Stimulated activated CD4-positive, alpha-beta T cell treated with anti-CD3 and anti-CD28 coated beads, Interleukin-2, amount 100 ng/mL, for 24 hours (primary cell): ENCODE measurements at places on chromosomes 2 and 18.
A peak's percentile ranks its signal among the peaks of the same experiment; 100 is the strongest.

- no peak for DNase-seq
These were observed 810.1 kb upstream of the POU3F3 start for GRCh38 chr2:104043864-104044263.

GRCh38 chr2:19746611-19747309, 155.0 kb downstream of the TTC32 start:
- peak; percentile 13 for DNase-seq

DNA sequence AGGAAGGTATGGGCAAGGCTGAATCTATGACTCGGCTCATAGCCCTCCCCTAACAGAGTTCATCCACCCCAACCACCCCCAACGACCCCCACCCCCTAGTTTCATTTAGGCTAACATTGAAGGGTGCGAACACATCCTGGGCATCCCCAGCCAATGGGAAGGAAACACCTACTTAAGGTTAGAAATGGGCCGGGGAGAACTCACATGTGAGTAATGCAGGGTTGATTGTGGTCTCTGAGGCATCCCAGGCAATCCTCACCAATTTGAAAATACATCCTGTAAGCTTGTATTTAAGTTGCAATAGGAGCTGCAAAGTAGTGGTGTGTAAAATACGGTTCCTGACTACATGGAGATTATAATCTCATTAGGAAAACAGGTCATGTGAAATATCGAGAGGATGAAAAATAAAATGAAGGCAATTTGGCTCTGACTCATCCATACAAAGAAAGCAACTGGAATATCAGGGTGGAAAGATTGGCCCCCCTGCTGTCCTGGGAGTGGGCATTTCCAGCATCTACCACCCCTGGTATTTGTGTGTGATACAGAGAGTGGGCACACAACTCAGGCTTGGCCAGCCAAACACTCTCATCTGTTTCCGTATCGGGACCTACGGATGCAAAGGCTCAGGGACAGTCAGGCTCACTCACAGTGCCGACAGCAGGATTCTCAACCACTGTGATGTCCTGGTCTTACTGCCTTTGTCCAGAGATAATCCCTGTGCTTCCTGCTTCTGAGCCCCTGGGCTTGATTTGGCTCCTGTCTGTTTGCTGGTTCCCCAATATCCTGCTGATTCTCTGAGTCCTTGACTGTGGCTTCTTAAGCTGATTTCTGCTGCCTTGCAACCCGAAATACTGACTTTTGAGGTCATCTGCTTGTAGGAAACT, 90.0 kb upstream of the NCKAP5 start:
- DNase-seq = no peak

GRCh38 chr2:182378759-182379158, 48.1 kb downstream of the PDE1A start:
- no peak for DNase-seq

DNA sequence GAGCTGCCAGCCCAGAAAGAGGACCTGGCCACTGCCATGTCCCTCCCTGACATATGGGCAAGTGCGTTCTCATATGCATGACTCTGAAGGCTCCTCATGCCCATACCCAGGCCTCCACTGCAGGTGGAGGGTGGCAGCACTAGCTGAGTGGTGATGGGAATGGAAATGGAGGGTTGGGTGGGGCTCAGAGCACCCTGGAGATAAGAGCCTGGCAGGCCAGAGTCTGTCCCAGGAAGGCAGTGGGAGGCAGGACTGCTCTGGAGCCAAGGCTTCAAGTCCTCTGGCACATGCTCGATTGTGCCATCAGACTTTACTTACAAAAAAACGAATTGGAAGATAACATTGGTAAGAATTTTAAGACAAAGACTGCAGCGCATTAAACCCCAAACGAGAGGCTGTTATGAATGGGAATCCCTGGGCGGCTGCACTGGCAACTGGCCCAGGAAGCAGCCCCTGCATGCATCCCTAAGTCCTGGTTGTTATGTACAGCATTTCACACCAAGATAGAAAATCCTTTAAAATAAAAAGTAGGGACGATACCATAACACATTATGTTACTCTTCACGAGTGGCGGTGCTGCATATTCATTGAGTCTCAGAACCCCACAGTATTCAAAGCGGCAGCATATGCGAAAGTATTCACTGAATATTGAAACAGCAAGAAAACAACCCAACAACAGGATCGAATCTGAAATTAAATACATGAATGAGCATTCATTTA, 81.7 kb upstream of the FAM98A start:
- DNase-seq = no peak

DNA sequence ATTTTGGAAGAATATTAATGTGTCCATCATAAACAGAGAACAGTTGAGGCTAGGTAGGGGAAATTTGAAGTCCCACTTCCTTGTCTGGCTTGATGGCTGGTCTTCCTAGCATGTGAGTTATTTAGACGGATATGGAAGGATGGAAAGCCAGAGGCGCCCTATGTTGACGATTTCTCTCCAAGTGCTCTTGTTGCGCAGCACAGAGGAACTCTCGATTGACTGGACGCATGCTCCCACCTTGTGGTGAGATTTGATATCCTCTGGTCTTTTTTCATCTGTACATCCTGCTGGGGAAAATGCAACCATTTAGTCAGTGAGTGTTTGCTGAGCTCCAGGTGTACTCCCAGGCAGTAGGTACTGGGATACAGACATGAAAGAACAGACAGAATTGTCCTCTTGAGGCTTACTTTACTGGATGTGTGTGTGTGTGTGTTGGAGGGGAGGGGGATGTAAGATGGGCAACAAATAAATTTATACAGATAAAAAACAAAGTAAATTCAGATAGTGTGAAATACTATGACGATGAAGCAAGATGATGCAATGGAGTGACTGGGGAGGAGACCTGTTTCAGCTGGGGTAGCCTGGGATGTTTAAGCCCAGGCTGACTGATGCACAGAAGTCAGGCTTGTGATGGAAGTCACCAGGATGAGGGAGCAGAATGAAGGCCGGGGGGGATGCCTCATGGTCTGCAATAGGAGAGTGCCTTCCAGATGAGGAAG, 137.2 kb downstream of the TRIM43 start:
- DNase-seq = peak; percentile 19

GRCh38 chr2:190415794-190416775, 7.9 kb downstream of the MFSD6 start:
- no peak for DNase-seq

- DNase-seq = no peak
These were observed 75.1 kb upstream of the PARD3B start for GRCh38 chr2:204470178-204470620.

GRCh38 chr2:23597687-23598086, 212.7 kb downstream of the KLHL29 start:
- no peak for DNase-seq

DNA sequence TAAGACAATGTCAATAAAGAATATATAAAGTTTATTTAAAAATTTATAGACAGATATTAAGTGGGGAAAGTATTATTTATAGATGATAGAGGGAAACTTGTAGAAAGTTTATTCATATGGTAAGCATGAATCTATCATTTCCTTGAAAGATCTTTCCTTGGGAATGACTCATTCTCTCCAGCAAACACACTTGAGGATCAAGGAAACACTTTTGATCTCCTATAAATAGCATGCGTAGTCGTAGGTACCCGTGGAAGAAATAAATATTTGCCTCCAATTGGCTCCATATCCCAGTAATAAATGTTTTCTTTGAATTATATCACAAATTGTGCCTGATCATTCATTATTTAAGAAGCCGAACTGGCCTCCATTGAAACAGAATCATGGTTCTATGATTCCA, 483.4 kb downstream of the RNF144A start:
- no peak for DNase-seq

GRCh38 chr2:20423359-20423758, 23.5 kb upstream of the RHOB start:
- DNase-seq = no peak

- DNase-seq = no peak
These were observed 92.7 kb upstream of the PARD3B start for GRCh38 chr2:204452464-204453023.

DNA sequence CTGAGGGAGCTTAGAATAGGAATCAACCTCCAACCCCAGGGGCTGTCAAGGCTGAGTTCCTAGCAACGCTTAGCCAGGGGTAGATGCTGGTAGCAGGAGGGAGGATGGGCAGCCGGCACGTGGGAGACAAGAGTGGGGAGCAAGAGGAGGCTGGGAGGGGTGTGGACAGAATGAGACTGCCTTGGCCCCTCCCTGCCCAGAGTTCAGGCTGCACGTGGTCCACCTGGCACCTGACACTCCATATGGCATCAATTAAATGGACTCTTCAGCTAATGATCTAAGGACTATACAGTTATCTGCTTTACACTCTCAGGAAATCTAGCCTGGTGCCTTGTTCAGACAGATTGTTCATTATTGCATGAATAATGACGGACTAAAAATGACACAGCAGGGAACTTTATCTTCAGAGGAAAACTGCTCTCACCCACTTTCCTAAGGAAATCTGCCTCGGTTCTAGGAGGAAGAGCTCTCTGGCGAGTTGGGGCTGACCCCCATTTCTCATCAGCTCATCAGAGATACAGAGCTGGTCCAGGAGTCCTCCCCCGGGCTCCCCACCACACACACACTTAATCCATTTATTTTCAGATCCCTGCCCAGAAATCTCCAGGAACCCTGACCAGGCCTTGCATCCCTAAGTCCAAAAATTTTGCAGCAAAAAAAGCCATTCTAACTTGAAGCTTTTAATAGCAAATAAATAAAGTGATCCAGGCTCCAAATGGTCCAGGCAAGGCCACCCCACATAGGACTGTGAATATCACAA, 102.1 kb upstream of the CDC42EP3 start:
- no peak for DNase-seq

DNA sequence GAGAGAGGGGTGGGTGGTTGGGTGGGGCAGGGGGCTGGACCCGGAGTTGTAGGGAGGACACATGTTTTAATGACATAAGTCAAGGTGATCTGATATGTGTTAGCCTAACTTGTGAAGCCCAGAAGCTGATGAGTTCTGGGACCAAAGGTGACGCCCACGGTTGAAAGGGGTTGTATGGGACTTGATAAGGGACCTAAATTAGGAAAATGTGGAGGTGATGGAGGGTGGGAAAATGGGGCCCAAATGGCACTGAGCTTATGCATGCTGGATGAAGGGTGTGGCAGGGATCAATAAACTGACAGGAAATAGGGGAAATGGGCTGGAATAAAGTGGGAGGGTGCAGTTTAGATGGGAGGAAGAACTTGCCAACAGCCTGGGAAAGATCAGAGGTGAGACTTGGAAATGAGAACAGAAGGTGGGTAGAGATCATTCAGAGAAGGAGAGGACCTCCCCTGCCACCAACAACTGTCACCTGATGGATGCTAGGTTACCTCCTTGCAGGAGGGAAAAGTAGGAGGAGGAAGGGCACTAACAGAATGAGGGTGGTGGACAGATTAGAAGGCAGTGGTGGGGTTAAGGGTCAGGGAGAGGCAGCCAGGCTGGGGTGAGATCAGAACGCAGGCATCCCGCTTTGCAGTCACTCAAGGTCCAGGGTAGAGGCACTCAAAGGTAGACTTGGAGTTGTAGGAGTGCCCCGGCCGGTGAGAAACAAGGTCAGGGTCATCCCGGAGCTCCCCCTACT, 15.3 kb downstream of the WNT10A start:
- DNase-seq = no peak

GRCh38 chr2:157124731-157125130, 132.8 kb upstream of the GALNT5 start:
- DNase-seq = no peak

DNA sequence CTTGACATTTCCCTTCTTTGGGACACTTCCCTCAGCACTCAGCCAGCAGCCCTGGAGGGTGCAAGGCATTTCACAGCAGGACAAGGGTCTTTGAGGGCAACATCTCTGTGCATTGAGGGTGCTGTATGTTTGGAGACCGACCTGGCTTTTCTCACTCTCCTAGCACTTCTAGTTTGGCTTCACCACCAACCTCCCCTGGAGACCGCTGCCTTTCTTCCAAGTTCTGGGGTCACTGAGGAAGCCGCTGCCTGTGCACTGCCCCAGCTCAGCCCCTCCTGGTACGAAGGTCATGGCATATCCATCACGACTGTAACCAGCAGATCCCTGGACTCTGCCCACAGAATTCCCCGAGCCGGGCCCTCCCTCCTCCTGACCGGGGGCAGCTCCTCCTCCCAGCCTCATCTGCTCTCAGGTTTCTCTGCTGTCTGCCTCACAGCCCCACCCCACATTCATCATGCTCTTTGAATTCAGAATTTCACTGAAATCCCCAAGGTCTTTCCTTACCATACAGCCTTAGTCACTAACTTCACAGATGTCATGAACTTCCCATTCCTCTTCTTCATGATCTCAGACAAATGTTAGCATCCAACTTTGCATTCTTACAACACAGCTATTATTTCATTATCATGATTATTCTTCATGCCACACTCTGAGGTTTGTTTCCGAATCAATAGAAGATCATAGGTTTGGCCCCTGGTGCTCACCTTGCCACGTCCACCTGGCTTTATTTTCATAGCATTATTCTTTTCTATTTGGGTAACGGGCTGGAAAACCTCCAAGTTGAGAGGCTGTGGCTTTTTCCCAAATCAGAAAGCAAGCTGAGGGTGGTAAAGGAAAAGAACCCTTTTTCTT, 113.0 kb upstream of the COPS8 start:
- no peak for DNase-seq

DNA sequence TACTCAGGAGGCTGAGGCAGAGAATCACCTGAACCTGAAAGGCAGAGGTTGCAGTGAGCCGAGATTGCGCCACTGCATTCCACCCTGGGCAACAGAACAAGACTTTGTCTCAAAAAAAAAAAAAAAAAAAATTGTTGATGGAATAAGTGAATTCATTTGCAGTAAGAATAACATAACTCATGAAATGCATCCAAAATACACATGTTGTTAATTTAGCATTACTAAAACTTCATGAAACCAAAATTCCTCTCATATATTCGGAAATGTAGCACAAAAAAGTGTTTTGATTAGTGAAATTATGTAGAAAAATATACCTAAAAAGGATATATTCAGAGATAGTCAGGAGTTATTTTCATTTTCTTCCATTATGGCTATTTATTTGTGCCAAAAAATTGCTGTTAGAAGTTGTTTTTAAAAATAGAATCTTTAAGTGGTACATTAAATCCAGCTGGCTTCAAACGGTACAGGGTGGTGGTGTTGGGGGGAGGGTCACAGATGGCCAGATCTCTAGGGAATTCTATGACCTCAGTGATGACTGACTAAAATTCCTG, 78.2 kb upstream of the UGP2 start:
- DNase-seq = no peak

DNA sequence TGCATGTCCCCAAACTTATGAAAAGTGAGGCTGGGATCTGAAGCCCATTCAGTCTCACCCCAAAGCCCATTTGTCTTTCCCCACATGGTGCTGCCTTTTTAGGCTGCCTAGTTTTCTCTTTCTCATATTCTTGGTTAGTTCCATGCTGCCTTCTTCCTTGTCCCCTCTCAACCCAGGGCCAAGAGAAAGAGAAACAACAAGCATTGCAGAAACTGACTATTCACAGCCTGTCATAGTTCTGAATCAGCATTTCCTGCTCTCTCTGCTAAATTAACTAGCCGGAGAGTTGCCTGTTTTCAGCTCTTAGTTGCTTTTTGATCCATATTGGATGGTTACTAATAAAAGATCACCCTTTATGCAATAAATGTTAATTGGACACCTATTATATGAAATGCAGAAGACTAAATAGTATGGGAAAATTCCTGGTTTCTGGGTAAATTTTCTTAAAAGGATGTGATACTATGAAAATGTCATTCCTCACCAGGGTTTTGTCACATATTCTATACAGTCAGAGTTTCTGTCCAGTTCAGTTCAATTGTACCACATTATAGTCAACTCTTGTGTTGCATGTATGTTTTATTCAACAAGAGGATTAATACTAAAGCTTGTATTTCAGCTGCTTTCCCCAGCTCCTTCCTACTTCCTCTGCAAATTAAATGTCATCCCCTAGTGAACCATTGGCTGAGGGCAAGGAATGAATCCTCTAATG, 246.5 kb downstream of the GALR1 start:
- DNase-seq = no peak
